SW 1271 (cell line): ENCODE measurements at places on chromosomes 16 and 17.

GRCh38 chr17:57404073-57404472, 147.8 kb downstream of the MSI2 start:
- DNase-seq, result no peak

DNA sequence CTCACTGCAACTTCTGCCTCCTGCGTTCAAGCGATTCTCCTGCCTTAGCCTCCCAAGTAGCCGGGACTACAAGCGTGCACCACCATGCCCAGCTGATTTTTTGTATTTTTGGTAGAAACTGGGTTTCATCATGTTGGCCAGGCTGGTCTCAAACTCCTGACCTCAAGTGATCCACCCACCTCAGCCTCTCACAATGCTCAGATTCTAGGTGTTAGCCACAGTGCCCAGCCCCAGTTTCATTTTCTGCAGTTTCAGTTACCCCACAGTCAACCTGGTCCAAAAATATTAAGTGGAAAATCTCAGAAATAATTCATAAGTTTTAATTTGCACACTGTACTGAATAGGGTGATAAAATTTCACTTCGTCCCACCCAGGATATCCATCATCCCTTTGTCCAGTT, 28.7 kb downstream of the KNOP1 start:
- no peak for DNase-seq

GRCh38 chr17:69477204-69477902, 62.9 kb downstream of the MAP2K6 start:
- no peak for DNase-seq

- peak; percentile 45 for DNase-seq
Measured at GRCh38 chr16:7185689-7186088, 147.0 kb upstream of the RBFOX1 start.

DNA sequence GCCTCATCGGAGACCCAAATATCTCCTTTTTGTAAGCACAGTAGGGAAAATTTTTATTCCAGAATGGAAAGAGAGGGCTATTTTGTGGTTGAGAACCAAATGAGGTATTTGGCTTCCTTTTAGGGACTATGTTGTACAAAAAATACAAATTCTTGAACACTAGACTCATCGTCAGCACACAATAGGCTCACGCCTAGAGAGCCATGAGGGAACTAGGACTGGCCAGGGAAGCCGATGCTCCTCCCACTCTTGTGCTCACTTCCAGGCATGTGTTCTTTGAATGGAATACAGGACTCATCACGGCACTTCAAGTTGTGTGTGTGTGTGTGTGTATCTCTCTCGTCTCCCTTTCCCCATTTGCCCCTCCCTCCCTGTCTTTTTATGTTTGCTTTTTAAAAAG, 17.8 kb upstream of the BLMH start:
- no peak for DNase-seq

GRCh38 chr16:31022544-31023251, 10.7 kb upstream of the STX4 start:
- no peak for DNase-seq

DNA sequence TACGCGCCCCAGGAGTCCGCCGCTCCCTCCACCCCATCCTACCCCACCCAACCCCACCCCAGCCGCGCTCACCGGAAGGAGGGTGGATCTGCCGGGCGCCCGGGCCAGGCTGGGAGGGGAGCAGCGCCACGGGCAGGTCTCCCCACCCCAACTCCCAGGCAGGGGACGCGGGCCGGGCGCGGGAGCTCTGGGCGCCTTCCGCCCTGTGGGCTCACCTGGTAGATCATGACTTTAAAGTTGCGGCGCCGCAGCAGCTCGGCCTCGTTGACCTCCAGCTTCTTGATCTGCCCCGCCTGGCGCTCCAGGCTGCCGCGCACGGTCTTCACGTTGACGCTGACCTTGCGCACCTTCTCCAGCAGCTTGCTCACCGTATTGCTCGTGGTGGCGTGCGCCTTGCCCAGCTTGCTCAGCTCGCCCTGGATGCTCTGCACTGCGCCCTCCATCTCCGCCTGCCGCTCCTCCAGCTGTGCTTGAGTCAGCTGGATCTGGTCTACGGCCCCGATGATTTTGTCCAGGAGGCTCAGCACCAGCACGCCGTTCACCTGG, 571 bp downstream of the CAVIN1 start:
- no peak for DNase-seq

DNA sequence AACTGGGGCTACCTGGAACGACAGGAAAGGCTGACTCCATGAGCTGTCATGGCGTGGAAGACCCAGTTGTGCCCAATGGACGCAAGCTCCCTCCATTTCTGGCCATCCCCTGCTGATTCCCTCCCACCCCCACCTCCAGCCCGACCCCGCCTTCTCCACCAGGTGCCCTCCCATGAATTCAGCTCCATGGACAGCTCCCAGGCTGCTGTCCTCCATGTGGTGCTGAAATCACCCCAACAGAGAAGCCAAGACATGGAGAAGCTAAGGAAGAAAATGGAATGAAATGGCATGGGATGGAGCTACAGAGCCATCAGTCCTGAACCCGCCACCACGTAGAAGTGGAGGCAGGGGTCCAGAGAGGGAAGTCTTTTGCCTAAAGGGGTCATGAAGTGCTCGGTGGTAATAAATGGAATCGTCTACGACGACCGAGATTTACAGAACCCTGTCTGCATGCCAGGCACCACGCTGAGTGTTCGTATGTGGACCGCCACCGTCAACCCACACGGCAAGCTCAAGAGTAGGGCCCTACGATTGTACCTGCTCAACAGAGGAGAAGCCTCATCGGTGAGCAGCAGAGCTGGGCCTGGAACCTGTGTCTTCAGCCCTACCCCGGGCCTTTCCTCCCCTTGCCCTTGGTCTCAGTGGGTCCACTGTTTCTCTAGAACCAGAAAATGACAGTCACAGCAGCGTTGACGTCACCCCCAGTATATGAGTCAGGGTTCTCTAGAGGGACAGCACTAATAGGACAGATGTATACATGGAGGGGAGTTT, 9.3 kb upstream of the ZC3H18 start:
- no peak for DNase-seq

DNA sequence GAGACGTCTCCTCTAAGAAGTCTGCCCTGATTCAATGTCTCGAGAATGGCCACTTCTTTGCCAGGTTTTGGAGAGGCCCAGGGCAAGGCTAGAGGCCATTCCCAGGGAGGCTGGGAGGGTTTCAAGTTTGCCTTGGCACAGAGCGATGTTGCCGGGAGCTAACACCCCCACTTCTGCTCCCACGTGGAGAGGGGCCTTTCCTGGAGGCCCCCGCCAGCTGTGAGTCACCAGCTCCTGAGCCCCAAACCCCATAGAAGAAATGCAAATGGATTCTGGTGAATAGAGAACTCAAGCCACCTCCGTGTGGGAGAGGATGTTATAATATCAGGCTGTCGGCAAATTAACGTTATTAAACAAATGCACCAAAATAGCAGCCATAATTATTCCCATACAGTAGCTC, 62.2 kb downstream of the CACNG5 start:
- DNase-seq, result no peak

GRCh38 chr16:31010585-31011325, at the start of gene STX1B:
TSS of gene STX1B (minus strand) at chr16:31010638. CDS start at chr16:31010396, 242 bp downstream.
- DNase-seq, result no peak

DNA sequence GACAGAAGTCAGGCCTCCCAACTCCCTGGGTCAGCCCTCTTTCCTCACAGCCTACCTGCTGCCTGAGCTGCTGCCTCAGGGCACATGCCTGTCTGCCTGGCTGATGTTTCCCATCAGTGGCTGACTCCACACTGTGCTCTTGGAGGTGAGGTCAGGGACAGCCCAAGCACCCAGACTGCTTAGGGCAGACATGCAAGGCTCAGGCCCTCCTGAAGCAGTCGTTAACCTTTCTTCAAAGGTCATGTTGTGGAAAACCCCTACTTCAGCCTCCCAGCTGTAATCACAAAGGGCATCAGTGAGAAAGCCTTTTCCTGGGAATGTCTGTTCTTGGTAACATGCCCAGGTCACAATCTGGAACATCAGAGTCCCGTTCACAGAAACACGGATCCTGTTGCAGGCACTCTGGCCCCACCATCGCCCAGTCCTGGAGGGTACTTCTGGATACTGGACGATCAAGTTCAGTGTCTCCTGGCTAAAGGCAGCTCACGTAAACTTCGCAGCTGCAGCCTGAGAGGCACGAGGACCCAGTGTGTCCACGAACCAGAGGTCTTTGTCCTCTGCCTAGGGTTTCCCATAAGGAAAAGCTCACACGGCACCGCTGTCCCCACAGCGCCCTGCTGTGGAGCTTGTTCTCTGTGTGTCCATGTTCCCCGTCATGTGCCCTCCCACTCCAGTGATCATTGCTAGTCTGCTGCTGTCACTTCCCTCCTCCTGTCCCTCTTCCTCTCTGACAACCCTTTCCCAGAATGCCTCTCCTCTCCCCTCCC, 54.9 kb downstream of the GNAO1 start:
- no peak for DNase-seq

GRCh38 chr17:61579961-61580360, 11.1 kb downstream of the NACA2 start:
- no peak for DNase-seq

DNA sequence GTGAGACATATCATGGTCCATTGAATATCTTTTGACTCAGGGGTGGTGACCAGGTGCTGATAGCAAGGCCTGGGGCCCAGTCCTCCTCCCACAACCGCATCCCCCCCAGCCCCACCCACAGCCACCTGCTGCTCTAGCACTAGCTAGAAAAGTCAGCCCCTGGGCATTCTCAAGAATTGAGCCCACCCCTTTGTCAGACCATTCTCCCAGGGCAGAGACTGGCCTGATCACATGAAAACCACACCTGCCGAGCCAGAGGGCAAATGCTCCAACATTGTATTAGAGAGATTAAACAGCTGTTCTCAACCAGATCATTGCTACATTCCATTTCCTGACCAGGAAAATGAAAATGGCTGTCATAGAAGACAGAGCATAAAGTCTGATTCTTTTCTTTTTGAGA, 62.4 kb downstream of the RAB11FIP4 start:
- DNase-seq, result no peak

DNA sequence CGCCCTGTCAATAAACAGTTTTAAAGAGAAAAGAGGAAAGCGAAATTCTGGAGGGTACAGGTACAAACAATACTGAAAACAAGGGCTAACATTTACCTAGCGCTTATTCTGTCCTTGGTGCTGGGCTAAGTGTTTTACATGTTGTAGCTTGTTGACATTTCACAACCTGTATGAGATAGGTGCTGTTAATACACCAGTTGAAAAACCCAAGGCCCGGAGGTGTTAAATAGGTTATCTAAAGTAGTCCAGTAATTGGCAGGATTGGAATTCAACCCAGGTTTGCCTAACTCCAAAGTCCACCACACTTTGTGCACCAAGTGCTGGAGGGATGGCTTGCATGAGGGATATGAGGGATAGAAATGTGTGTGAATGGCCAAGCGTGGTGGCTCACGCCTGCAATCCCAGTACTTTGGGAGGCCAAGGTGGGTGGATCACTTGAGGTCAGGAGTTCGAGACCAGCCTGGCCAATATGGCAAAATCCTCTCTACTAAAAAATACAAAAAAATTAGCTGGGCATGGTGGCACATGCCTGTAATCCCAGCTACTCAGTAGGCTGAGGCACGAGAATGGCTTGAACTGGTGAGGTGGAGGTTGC, 2.9 kb downstream of the ATP6V0D1 start:
- no peak for DNase-seq

DNA sequence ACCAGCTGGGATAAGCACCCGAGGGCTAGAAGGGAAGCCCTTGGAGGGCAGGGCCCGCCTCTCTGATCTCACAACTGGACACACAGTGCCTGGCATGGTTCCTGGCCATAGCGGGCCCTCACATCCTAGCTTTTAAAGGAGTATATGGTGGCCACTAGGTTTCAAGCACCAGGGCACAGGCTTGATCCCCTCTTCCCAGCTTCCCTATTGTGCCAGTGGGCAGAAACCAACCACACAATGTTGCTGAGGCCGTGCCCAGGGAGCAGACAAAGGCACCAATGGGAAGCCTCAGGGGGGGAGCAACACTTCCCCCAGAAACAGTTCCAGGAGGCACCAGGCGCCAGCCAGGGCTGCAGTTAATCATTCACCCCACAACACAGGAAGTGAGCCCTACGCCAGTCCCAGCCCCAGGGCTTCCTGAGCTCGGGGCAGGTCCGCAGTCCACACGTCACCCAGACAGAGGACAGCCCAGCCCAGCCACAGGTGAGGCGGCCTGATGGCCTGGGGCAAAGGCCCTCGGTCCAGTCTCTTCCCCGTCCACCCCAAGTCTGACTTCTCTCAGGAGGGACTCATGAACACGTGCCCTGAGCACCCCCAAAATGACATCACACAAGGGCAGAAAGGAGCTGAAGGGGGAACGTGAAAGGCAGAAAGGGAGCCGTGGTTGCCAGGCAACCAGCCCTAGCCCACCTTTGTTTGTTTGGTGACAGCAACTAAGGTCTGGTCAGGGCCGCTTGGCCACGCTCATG, 12.8 kb downstream of the SMIM5 start:
- DNase-seq, result no peak

- DNase-seq, result no peak
Measured at GRCh38 chr17:58309918-58310259, 18.7 kb downstream of the TSPOAP1 start.

DNA sequence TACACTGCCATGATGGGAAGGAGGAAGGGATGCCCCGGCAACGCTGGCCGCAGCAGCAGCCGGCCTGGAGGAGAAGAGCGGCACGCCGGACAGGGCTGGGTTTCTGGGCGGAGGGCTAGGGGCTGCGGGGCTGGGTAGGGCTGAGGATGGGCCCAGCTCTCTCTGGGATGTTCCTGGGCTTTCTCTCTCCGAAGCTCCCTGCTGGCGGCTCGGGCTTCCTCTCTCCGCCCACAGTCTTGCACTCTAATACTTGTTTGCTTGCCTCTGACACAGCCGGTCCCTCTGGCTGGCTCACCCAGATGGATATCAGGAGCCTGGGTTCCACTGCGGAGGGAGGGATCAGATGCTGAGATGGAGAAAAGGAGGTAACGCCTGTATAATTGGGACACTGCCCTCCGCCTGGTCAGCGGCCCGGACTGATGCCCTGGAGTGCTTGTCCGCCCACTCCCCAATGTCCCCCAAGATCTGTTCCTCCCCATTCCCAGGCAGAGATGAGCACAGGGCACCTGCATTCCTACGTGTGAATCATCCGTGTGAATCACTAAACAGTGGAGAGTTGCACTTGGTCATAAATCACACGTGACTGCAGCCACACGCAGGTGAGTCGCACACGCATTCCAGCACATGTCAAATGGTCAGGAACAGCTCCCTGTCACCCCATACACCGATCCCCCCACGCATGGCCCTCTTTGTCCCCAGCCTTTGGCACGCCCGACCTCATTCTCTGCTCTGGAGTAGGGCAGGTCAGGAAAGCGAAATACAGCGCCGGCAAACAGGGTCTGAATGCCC, at the start of gene ALOXE3:
ALOXE3 (minus strand) TSS at position 535 of the 789 bp plus-strand sequence; CDS start at position 11, 524 bp downstream.
- DNase-seq, result peak; percentile 65

GRCh38 chr16:30030011-30030685, 923 bp downstream of the TLCD3B start:
- DNase-seq, result no peak
